CMK (cell line): ENCODE measurements at places on chromosomes 1 and 21.

DNA sequence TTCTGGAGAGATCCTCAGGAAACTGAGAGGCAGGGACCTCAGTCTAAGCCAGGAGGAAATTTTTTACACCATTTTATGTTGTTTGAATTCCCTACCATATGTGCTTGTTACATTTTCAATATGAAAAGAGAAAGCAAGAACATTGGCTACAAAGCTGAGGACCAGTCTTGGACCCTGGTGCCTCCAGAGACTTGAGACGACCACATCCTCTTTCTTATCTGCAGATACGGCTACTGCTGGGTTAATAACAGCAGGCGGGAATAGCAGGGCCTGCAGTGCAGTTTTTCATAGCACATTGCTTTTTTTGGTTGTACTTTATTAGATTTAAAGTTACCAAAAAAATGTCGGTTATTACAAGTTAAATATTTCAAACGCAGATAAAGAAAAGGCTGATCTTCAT, 3.9 kb downstream of the KDM4A start:
- DNase-seq, result peak; percentile 60

- no peak for DNase-seq
These were observed 75.2 kb upstream of the KCNA3 start for GRCh38 chr1:110749960-110750359.

- DNase-seq, result no peak
These were observed 106.7 kb upstream of the KLHDC7A start for GRCh38 chr1:18373882-18374493.

DNA sequence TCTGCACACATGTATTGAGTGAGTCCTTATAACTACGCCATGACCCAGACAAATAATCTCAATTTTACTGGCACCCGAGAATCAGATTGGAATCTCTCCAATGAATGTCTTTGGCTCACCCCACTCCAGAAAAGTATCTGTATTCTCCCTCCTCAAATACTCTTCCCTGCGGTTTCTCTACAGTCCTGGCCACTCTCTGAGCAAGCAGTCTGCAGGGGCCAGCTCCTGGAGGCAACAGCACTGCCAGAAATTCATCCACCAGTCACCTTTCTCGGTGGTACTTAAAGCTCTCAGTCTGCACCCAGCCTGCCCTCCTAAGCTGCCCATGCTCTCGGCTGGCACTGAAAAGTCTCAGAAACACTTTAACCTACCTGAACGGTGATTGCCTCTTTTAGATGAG, 16.1 kb upstream of the LYST start:
- DNase-seq, result no peak

DNA sequence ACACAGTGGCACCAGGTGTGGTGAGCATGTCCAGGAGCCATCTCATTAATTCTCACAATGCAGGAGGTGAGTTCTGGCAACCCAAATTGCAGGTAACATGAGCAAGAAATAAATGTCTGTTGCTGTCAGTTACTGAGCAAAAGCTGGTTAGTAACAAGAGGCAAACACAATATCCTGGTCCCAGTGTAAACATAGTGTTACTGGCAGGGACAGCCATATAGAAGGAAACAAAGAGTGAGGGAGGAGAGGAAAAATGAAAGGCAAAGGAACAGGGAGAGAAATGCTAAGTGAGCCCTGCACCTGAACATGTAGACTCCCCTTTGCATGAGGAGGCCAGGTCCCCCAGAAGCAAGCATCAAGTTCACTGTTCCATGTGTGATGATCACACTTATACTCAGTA, 203.6 kb downstream of the TRABD2B start:
- DNase-seq, result no peak

GRCh38 chr1:150061632-150062101, 5.9 kb upstream of the VPS45 start:
- no peak for DNase-seq

DNA sequence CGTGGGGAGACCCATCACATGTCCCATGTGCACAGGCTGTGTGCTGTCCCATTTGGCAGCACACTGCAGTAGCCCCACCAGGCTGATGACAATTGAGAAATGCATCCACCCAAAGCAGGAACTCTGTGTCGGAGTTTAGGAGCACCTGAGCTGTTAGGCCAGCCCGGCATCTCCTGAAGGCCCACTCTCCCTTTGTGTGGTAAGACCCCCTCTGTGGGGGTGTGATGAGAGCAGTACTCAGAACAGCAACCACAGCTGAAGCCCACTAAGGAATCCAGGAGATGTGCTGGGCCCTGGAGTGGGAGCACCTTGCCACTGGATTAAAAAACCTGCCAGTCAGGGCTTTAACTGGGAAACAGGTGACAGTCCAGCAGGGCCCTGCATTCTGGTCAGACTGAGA, 37.2 kb downstream of the FCRL5 start:
- no peak for DNase-seq

- no peak for DNase-seq
These were observed 1.7 kb downstream of the SDC3 start for GRCh38 chr1:30906631-30907441.

GRCh38 chr1:206581571-206581981, 30.7 kb downstream of the EIF2D start:
- DNase-seq, result no peak

GRCh38 chr1:53981220-53981619, 35.1 kb downstream of the LRRC42 start:
- DNase-seq, result no peak

- DNase-seq, result no peak
These were observed 1.7 kb downstream of the IRF2BP2 start for GRCh38 chr1:234608025-234608910.

- DNase-seq, result no peak
These were observed 103.5 kb downstream of the RPE65 start for GRCh38 chr1:68346188-68346808.

DNA sequence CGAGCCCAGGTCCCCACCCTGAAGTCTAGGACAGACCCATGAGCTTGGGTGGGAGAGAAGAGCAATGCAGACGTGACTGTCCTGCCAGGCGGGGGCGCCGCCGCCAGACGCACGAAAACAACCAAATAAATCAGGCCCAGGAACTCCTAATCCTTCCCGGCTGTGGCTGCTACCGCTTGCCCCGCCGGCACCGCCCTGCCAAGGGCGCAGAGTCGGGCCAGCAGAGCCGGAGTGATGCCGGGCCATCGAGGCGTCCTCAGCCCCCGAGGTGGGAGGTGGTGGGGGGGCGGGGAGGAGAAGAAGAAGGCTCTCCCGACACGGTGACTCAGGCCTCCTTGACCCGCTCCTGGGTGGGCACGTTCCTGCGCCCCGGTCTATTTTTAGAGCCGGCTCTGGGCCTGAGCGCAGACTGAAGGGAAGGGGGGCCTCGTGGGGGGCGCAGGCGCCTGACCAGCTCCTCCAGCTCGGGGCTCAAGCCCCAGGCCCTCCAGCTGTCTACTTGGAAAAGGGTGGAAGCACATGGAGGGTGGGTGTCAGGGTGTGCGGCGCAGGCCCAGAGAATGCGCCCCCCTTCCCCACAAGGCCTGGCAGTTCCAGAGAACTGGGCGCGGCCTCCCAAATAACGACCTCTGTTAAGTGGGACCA, 10.7 kb upstream of the COL16A1 start:
- no peak for DNase-seq

DNA sequence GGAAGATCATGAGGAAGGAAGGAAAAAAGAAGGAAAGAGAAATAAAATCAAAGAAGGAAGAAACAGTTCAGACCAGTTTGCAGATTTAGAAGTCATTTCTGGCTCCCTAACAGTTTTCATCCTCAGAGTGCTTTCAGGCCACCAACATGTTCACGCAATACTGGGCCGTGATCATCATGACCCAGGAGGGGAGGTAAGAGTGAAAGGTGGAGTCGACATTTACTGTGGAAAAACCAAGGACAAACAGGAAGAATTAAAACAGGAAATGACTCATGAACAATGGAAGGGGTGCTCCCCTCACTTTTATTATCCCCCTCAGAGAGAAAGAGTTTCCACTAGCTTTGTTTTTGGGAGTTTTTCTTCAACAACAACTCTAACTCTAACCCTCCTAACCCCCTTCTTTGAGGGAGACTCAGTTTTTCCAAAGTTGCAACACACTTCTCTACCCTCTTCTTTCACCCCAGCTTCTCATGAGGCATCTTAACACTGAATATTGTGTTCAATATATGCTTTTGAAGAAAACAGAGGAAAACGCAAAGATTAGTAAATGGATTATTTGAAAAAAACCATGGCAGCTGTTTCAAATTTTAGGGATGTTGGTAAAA, 60.4 kb downstream of the VANGL2 start:
- no peak for DNase-seq

DNA sequence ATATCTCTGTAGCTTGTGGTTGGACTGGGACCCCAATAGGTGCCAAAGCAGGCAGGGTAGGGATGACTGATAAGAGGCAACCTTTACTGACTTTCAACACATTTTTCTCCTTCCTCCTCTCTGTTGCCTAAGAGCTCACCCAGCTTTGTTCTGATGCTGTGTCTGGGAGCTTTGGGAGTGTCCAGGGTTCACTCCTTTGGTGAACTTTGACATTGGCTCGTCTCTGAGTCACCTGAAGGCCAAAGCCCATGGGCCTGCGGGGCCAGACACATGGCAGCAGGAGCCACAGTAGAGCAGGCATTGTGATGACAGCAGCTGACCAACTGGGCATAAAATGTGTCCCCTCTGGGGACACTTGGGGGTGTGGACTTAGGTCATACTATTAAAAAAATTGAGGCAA, 99.5 kb upstream of the ZNF644 start:
- no peak for DNase-seq

DNA sequence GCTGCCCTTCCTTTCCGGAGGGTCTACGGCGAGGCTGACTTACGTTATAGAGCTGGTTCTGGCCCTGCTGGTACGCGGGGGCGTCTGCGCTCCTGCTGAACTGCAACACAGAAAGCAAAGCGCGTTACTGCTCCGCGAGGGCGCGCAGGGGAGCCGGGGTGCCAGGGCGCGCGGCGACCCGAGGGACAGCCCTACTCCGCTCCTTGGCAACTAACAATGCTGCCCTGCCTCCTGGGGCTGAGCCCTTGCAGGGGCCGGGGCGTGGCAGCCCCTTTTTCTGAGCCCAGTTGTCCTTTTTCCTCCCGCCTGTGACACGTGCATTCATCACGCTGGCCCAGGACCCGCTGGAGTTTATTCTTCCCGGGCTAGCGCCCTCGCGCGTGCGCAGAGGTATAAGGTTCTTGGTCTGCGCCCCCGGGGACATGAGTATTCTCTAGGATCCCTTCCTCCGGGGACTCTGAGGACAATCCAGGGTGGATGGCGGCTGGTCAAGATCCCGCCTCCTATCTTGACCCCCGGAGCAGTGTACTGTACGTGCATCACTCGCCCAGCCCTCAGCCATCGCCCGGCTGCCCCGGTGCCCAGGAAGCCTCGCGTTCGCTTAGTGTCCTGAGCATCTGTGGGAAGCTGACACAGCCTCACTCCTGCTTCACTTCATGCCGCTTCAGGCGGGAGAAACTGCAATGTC, 78.9 kb downstream of the CD247 start:
- DNase-seq, result no peak

- DNase-seq, result peak; percentile 96
These were observed 2.3 kb upstream of the MAP3K6 start for GRCh38 chr1:27368869-27369582.

DNA sequence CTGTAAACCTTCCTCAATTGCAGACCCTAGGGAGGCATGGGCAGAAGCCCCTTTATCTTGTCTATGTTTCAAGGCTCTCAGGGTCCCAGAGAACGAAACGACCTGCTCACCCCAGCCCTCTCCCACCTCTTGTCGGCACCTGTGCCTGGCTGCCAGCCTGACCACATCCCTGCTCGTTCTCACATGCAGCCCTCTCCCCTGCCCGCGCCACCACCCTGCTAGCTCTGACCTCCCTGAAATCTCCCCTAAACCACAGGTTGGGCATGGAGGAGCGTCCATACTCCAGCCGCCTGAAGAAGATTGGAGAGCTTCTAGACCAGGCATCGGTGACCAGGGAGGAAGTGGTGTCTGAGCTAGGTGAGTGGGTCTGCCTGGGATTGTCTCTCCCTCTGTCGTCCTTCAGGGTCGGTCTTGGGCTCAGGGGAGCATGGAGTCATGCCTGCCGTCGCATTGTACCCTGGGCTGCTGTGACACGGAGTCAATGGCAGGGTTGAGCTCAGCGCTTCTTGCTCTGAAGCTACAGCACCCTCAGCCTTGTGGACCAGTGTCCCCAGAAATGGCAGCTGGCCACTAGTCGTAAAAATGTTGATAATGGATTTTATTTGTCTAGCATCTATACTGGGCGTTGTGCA, 3.6 kb downstream of the ADPRS start:
- DNase-seq, result no peak

DNA sequence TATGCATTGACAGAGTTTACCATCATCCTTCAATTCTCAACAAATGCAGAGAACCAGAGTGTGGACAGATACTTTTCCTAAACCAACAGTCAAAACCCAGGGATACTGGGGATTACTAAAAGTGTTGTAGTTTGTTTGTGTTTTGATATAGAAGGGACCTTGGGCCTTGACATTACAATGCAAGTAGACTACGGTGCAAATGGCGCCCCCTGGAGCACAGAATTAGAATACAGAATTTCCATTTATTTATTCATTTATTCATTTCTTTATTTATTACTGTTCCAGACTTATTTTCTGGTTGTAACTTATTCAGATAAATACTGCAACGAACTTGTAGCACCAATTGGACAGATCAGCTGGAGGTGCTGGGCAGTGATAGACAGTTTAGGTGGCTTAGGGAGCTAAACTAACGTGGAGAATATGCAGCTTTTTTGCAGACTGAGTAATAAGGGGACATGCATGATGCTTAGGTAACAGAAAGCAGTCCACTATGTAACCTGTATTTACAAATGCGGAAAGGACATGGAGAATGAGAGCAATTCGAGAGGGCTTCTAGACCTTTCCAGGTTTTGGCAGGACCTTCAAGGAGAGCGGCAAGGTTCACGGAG, 42.6 kb downstream of the KIRREL1 start:
- no peak for DNase-seq

DNA sequence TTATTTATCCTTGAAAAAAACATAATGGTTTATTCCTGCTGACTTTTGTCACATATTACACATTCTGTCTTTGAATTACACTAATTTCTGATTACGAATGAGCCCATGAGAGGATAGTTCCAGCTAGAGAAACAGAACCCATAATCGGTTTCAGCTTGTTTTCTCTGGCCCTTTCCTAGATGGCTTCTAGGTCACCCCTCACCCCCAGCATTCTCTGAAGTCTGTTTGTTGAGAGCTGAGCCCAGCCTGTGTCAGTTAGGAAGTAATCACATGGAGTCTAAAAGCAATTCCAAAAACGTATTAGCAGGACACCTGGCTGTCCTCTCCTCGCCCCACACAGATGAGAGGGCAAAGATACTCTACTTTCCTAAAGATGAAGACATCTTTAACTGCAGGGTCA, 48.9 kb downstream of the KIAA1614 start:
- DNase-seq, result no peak

- peak; percentile 79 for DNase-seq
These were observed 116.8 kb downstream of the TOMM20 start for GRCh38 chr1:235011599-235012435.

GRCh38 chr1:34983700-34984355, 1.3 kb downstream of the TMEM35B start:
- no peak for DNase-seq

- no peak for DNase-seq
These were observed 32.4 kb upstream of the PGBD5 start for GRCh38 chr1:230458509-230458908.

- DNase-seq, result no peak
These were observed 141.3 kb downstream of the TNR start for GRCh38 chr1:175602026-175602585.
